ENCODE measurements at places on chromosomes 1 and 21.
A peak's percentile ranks its signal among the peaks of the same experiment; 100 is the strongest.

GRCh38 chr1:6584126-6585080 is 4.6 kb downstream of the ZBTB48 start:
- DNase-seq: no peak

- no peak for DNase-seq
Measured at GRCh38 chr1:230509281-230509977, 83.3 kb upstream of the PGBD5 start.

- no peak for DNase-seq
Measured at GRCh38 chr1:188062456-188062855, 1233.7 kb downstream of the PLA2G4A start.

- no peak for DNase-seq
Measured at GRCh38 chr1:168932539-168932938, 174.0 kb upstream of the ATP1B1 start.

DNA sequence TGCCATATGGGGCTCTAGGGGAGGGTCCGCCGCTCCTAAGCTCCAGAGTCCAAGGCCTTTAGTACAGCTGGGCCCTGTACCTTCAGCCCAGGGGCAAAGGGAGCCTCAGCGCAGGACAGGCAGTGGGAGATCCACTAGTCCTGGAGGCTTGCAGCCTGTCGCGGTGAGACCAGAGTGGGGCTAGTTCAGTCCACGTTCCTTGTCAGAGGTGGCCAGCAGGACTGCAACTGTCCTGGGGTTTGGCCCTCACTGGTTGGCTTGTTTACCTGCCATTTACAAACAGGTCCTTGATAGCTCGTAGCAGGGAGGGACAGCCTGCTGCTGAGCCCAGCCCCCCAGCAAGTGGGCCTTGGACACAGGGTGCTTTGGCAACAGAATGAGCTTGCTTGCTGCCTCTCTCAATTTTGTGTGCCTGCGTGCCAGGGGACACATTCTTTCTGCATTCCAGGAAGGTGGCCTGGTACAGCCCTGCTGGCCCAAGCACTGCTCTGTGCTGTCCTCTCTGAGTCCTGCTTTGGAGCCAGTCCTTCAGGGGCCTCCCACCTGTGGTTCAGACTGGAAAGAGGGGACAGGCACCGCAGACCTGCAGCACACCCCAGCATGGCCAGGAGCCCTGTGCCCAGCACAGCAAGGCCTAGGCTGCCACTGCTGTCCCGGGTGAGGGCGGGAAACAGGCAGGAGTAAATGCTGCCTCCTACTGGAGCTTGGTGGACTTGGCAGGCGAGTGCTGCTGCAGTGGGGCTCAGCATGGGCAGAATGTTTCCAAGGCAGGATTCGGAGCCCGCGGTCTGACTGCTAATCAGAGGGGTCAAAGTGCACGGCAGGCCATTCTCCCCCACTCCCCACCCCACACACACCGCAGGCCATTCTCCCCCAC is 15.2 kb downstream of the H6PD start:
- no peak for DNase-seq

GRCh38 chr1:236377832-236378535 is 16.1 kb upstream of the EDARADD start:
- no peak for DNase-seq

GRCh38 chr1:16207318-16208269 is 4.9 kb downstream of the ARHGEF19 start:
- DNase-seq: no peak

GRCh38 chr1:178086766-178087165 is 7.1 kb upstream of the RASAL2 start:
- no peak for DNase-seq

DNA sequence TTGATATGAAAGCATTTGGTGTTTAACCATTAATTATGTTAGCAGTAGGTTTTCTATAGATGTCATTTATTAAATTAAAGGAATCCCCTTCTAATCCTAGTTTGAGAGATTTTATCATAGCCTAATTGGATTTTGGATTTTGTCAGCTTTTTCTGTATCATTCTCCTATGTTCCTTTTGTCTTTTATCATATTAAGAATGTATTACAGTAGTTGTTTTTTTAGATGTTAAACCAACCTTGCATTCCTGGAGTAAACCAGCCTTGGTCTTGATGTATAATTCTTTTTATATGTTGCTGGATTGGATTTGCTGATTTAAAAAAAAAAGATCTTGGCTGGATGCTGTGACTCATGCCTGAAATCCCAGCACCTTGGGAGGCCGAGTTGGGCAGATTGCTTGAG is 5.6 kb downstream of the SETDB1 start:
- DNase-seq: no peak

GRCh38 chr1:67674260-67675011 is 10.6 kb upstream of the GADD45A start:
- peak; percentile 18 for DNase-seq

- no peak for DNase-seq
Measured at GRCh38 chr21:45410151-45410864, 5.3 kb downstream of the COL18A1 start.

- no peak for DNase-seq
Measured at GRCh38 chr1:25732821-25733220, 67.2 kb upstream of the SELENON start.

- no peak for DNase-seq
Measured at GRCh38 chr1:245671966-245672767, 517.4 kb downstream of the KIF26B start.

DNA sequence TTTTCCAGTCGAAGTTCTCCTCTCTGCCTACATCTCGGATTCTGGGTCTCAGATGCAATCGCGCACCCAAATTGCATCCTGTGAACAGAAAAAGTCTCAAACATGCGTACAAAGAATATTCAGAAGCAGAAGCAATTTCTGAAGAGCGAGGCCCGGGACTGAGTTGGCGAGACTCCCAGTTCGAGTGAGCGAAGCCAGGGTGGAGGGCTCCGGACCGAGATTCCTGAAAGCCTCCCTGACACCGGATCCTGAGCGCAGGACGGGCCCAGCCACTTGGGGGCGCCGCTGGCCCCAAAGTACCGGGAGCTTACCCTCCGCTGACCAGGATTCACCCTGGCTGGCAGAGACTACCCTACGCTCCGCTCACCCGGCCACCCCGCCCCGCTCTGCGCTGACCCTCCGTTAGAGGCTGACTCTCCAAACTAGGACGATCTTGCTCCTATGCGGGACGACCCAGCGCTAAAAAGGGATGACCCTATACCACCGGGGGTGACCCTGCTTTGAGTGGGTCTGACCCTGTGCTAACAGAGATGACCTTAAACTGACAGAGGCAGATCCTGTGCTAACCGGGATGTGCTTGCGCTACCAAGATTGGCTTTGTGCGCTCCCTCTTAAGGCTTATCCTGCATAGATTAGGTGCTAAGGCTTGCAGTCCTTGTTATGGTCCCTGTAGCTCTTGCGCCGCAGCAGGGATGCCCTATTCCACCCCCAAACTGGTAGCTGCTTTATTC is 12.1 kb downstream of the FOXD2 start:
- DNase-seq: no peak

- no peak for DNase-seq
Measured at GRCh38 chr1:176692431-176692830, 229.5 kb downstream of the PAPPA2 start.

GRCh38 chr1:98429965-98430443 is 231.5 kb upstream of the SNX7 start:
- no peak for DNase-seq

DNA sequence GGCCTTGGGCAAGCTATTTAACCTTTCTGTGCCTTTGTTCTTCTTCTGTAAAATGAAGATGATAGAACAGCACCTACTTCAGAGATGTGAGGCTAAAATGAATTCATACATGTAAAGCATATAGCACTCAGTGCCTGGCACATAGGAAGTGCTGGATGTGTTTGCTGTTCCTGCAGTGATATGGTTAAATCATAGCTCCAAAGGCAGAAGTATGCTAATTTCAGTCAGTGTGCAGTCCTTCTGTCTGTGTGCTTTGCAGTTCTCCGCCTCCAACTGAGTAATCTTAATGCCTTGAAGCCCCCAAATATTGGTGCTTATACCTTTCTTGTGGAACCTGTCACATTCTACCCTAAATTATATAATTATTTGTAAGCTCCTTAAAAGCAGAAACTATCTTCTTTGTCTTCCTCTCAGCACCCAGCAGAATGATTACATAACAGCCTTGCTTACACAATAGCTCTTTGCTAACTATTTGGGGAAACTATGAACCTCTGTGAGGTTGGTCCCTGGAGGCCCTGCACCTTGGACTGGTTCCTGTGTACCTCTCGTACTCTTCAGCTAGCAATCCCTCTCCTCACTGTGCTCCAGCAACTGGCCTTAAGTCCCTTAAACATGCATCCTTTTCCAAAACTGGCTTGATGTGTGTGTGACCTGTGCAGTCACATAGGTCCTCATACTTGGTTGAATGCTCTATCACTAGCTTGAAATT is 57.0 kb upstream of the CACYBP start:
- no peak for DNase-seq

- no peak for DNase-seq
Measured at GRCh38 chr1:32683397-32683796, 19.2 kb downstream of the SYNC start.

DNA sequence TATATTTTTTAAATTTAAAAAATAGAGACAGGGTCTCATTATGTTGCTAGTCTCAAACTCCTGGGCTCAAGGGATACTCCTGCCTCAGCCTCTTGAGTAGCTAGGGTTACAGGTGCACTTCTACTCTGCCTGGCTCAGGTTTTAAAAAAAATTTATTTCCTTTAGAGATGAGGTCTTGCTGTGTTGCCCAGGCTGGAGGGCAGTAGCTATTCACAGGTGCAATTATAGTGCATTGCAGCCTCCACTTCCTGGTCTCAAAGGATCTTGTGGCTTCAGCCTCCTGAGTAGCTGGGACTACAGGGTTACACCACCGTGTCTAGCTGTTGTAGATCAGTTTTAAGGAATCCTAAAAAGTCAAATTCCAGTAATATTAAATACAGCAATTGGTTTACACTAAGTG is 5.0 kb downstream of the RNF11 start:
- no peak for DNase-seq

GRCh38 chr1:245153081-245153551 is 1.7 kb upstream of the KIF26B start:
- peak; percentile 68 for DNase-seq

- no peak for DNase-seq
Measured at GRCh38 chr1:47471163-47471562, 33.3 kb downstream of the FOXD2 start.

- no peak for DNase-seq
Measured at GRCh38 chr1:65372557-65372956, 47.9 kb upstream of the LEPR start.

DNA sequence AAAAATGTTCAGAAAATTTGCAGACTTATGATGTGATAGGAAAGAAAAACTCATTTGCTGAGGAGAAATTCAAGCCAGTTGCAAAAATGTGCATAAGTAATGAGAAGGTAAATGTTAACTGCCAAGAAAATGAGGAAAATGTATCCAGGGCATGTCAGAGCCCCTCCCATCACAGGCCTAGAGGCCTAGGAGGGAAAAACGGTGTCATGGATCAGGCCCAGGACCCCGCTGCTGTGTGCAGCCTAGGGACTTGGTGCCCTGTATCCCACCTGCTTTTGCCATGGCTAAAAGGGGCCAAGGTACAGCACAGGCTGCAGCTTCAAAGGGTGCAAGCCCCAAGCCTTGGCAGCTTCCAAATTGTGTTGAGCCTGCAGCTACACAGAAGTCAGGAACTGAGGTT is 214.0 kb upstream of the ADGRL4 start:
- no peak for DNase-seq

DNA sequence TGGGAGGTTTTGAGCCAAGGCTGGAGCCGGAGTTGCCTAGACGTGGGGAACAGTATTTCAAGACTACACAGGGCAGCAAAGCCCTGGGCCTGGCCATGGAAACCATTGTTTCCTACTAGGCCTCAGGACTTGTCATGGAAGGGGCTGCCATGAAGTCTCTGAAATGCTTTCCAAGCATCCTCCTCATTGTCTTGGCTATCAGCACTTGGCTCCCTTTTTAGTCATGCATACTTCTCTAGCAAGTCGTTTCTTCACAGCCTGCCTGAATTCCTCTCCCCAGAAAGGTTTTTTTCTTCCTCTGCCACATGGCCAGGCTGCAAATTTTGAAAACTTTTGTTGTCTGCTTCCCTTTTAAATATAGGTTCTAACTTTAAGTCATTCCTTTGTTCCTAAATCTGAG is 406.6 kb upstream of the TMPRSS15 start:
- no peak for DNase-seq

GRCh38 chr1:221823561-221823960 is 81.7 kb upstream of the DUSP10 start:
- no peak for DNase-seq

DNA sequence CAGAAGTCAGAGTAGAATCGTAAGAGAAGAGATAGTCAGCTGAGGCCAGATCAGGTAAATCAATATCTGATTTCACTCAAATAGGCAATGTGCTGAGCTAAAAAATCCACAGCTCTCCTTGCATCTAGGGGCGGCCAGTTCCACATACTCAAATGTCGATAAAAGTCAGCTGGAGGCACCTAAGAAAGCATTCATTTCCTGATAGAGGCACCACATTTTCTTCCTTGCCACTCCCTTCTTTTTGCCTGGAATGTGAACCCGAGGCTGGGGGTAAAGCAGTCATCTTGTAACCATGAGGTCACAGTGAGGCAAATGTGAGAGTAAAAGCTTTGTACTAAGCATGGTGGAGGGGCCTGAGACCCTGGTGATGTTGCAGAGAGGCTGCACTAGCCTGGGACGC is 24.2 kb upstream of the CTPS1 start:
- no peak for DNase-seq

DNA sequence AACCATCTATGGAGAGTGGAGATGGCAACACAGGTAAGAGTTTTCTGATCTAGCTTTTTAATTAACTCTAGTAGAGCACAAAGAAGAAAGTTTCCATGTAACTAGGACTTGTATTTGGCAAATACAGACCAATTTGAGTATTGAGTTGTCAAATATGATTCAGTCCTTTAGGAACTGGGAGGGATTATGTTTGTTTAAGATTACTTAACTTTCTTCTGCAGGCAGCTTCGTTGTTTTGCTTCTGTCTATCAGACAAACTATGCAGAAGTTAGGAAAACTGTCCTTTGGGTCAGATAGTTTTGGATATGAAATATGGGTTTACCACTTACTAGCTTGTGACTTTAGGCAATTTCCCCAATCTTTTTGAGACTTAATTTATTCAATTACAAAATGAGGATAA is 111.8 kb downstream of the POU2F1 start:
- no peak for DNase-seq

DNA sequence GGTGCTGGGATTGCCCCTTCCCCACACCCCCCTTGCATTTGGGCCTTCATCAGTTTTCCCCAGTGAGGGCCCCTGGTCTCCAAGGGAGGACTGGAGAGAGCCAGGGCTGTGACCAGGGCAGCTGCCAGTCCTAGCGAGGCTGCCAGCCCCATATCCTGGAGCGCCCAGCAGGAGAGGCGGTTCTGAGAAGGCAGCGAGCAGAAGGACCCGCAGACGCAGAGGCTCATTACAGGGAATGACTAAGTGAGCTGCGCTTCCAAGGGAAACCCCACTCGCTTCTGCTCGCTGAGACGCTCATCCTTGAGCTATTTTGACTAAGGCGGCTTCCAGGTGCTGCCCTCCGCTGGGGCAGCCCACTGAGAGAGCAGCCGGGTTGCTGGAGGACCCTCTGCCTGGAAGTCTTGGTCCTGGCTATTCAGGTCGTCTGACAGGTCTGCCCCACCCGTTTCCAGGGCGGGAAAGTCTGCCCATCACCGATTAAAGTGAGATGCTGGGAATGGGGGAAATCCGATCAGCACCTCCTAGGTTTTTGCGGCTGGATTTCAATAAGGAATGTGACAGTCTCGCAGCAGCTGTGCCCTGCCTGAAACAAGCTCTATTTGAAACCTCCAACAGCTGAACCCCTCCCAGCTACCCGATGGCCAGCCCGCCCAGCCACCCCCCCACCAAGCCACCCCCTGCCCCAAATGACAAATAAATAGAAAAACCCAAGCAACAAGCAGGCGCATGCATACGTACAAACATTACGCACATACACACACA is 2.8 kb downstream of the KCNN3 start:
- no peak for DNase-seq

- no peak for DNase-seq
Measured at GRCh38 chr1:6278263-6278662, 17.4 kb upstream of the GPR153 start.
